ENCODE measurements at places on chromosomes 1 and 21.

- no peaks in the 10 kb centered on the region for H3K36me3 ChIP-seq
- DNase-seq: peak; percentile 9
- no peak overlapping the region for H3K27ac ChIP-seq
- H3K4me3 ChIP-seq: no peak overlapping the region
- H3K27me3 ChIP-seq: no peaks in the 10 kb centered on the region
Measured at GRCh38 chr1:16162163-16162822, 6.4 kb upstream of the EPHA2 start.

GRCh38 chr1:153572569-153573015 is 6.9 kb upstream of the S100A2 start:
- no peaks in the 10 kb centered on the region for H3K36me3 ChIP-seq
- peak overlapping the region; percentile 75 for H3K27ac ChIP-seq
- peaks cover 29% of the 10 kb centered on the region for H3K4me1 ChIP-seq
- DNase-seq: peak; percentile 84
- no peaks in the 10 kb centered on the region for H3K27me3 ChIP-seq
- no peak overlapping the region for H3K4me3 ChIP-seq

DNA sequence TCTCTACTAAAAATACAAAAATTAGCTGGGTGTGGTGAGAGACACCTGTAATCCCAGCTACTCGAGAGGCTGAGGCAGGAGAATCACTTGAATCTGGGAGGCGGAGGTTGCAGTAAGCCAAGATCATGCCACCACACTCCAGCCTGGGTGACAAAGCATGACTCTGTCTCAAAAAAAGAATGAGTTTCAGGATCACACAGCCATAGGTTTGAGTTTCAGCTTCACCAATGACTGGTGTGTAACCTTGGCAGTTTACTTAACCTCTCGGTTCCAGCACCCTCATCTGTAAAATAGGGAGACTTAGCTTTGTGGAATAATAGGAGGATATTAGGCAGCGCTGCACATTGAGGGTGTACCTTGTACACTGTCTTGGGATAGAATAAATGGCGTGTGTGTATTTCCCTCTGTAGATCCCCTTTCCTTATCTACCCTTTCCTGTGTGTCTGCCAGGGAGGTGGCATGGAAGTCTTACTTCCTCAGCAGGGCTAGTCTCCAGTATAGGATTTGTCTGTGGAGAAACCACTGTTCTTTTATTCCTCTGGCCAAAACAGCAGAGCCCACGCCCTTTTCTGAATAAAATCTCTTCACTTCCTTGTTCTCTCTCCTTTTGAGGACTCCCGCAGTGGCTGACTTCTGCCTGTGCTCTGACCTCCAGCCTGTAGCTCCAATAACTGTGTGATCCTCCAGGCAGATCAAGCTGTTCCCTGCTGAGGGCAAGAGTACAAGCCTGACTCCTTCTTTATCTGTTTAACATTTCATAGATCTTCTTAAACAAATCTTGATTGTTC is 90.4 kb downstream of the HHAT start:
- no peaks in the 10 kb centered on the region for H3K4me1 ChIP-seq
- no peak overlapping the region for H3K27ac ChIP-seq
- H3K27me3 ChIP-seq: no peaks in the 10 kb centered on the region
- no peak for DNase-seq
- H3K4me3 ChIP-seq: no peak overlapping the region

DNA sequence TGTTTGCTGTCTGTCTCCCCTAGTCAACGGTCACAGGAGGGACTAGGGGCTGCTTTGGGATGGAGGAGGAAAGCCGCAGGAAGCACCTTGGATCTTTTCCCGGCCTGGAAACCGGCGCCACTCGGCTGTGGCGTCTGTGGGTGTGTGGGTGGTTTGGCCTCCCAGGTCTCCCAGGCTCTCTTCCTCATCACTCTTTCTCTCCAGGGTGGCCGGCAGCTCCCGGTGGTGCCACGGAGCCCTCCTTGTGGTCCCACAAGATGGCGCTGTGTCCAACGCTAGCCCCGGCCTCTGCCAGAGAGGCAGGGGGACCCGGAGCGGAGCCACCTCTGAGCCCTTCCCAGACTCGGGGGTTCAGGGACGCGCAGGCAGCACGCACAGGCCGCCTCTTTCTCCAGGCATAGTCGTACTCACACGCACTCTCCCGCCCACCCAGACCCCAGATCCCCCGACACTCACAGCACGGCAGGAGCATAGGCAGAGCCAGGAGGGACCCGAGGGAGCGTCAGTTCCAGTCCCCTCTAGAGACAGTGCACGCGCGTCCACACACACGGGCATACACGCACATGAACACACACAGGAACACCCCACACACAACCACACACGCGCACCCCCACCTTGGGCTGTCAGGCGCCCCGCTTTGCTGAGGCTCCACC is 31.2 kb downstream of the CDCP2 start:
- no peak overlapping the region for H3K4me3 ChIP-seq
- no peaks in the 10 kb centered on the region for H3K4me1 ChIP-seq
- peaks cover 12% of the 10 kb centered on the region for H3K27me3 ChIP-seq

DNA sequence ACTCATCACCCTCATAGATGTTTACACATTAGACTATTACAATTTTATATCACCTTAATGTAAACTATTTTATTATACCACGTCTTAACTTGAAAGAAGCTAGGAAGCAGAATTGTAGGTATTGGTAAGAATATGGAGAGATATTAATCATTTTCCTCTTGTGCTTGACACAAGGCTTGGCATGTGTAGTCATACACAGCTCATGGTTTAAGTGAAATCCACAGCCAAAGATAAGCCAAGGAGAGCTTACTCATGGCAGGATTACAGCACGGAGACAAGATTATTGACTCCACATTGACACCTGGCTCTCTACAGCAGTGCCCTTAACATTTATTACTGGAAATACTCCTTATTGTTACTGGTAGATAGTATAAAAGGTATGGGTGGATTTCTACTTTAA is 68.4 kb upstream of the ADGRL4 start:
- H3K4me1 ChIP-seq: no peaks in the 10 kb centered on the region
- H3K4me3 ChIP-seq: no peak overlapping the region
- no peak overlapping the region for H3K27ac ChIP-seq
- H3K27me3 ChIP-seq: no peaks in the 10 kb centered on the region

DNA sequence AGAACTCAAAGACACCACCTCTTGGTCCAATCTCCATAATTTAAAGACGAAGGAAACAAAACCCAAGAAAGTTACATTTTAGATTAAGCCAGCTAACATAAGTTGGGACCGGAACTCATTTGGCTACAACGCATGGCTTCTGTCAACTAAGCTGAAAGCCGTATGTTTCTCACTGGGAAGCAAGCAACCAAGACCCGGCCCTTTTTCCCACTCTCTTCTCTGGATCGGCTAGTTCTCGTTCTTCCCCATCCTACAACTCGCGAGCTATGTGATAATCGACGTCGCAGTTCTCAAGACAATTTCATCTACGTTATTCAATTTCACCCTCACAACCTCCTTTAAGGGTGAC is 601 bp downstream of the CCT8 start:
- no peak for DNase-seq
- H3K27me3 ChIP-seq: no peaks in the 10 kb centered on the region
- H3K36me3 ChIP-seq: peaks cover 15% of the 10 kb centered on the region
- H3K4me1 ChIP-seq: peaks cover 24% of the 10 kb centered on the region

GRCh38 chr1:227880342-227880924 is 65.0 kb downstream of the PRSS38 start:
- no peak overlapping the region for H3K27ac ChIP-seq
- no peak for DNase-seq
- no peak overlapping the region for H3K4me3 ChIP-seq
- H3K27me3 ChIP-seq: no peaks in the 10 kb centered on the region
- H3K4me1 ChIP-seq: 0 out of 2 replicates have a peak, but pooled peaks cover under 1% of the 10 kb centered on the region

GRCh38 chr1:30763651-30764248 is 6.2 kb upstream of the LAPTM5 start:
- no peak overlapping the region for H3K27ac ChIP-seq
- DNase-seq: no peak
- H3K36me3 ChIP-seq: no peaks in the 10 kb centered on the region
- H3K4me3 ChIP-seq: no peak overlapping the region
- peaks cover 12% of the 10 kb centered on the region for H3K4me1 ChIP-seq
- no peaks in the 10 kb centered on the region for H3K27me3 ChIP-seq

DNA sequence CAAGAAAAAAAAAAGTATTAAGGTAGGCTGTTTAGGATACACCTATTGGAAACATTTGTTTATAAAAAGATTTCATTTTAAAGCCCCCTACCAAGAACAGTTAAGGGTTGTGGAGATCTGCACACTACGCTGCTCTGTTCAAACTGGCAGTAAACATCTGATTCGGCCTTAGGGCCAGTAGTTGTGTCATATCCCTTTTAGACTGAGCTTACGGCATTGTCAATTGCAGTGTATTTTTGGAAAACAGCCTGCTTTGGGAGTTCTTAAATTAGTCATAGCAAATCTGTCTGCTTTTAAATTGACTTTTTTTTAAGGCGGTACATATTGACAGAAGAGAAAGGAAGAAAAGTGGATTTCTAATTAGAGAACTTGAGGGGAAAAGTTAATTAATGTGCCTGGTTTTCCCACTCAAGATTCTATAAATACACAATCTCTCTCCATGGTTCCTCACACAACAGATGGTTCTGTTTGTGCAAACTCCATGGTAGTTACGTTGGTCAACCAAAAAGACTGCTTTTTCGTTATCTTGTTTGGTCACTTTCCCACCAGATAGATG is 1.7 kb upstream of the ELK4 start:
- peaks cover 22% of the 10 kb centered on the region for H3K4me1 ChIP-seq
- DNase-seq: no peak
- H3K27ac ChIP-seq: no peak overlapping the region
- no peaks in the 10 kb centered on the region for H3K27me3 ChIP-seq
- H3K4me3 ChIP-seq: no peak overlapping the region

DNA sequence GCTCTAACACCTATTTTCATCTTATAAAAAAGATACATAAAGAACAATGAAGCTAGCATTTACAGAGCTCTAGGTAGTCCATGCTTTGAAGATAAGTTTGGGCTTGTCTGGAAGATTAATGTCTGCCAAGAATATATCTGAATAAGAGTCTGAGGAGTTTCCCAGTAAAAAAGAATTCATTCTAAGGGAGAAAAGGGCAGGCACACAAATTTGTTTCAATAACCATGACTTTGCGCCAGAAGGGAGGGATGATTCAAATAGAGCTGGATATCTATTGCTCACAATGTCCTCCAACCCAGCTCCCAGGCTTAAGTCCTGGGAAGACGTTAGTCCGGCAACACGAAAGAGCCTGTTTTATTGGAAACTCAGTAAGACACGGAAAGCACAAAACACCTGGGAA is 9.7 kb upstream of the TTLL7 start:
- DNase-seq: no peak
- no peaks in the 10 kb centered on the region for H3K36me3 ChIP-seq
- no peak overlapping the region for H3K27ac ChIP-seq
- H3K4me3 ChIP-seq: no peak overlapping the region
- H3K27me3 ChIP-seq: no peaks in the 10 kb centered on the region

DNA sequence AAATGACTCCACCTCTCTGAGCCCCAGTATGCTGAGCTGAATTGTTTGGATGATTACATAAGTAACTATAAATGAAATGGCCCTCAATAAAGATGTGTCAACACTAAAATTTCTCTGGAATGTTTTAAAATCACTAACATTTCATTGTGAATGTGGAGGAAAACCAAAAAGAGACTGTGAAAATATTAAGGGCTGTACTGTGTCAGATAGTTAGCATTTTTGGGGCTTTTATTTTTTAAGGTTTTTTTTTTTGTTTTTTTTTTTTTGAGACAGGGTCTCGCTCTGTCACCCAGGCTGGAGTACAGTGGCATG is 6.3 kb downstream of the MYOC start:
- H3K4me1 ChIP-seq: no peaks in the 10 kb centered on the region
- H3K27ac ChIP-seq: no peak overlapping the region
- no peaks in the 10 kb centered on the region for H3K27me3 ChIP-seq
- no peaks in the 10 kb centered on the region for H3K36me3 ChIP-seq
- DNase-seq: no peak

DNA sequence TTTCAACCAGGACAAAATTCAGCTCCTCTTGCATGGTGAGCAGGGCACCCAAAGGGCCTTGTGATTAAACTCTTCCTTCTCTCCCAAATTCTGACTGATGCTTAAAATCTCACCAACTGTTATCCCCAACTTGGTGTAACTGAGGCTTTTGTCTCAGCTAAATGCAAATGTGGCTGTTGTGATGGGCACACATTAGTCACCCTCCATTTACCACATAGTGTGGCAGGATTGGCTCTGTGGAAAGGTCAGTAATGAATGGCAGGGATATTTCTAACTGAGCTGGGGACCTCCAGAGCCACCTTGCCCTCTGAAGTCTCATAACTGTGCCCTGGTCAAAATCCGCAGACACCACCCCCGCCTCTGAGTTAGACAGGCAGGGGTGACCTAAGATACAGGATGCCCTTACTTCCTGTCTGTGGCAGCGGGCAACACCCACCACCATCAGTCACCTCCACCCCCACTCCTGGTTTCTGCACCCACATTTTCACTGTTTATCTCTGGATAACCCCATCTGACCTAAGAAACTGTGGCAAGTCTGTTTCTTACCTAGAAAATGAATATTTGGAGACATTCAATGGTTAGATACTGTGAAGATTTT is 25.4 kb upstream of the RGS16 start:
- DNase-seq: no peak
- H3K4me3 ChIP-seq: no peak overlapping the region
- peaks cover 22% of the 10 kb centered on the region for H3K4me1 ChIP-seq
- H3K36me3 ChIP-seq: no peaks in the 10 kb centered on the region
- no peak overlapping the region for H3K27ac ChIP-seq
- no peaks in the 10 kb centered on the region for H3K27me3 ChIP-seq

GRCh38 chr1:172837816-172838679 is 179.1 kb downstream of the FASLG start:
- no peak overlapping the region for H3K27ac ChIP-seq
- no peak overlapping the region for H3K4me3 ChIP-seq
- H3K4me1 ChIP-seq: peaks cover 10% of the 10 kb centered on the region
- DNase-seq: peak; percentile 67

DNA sequence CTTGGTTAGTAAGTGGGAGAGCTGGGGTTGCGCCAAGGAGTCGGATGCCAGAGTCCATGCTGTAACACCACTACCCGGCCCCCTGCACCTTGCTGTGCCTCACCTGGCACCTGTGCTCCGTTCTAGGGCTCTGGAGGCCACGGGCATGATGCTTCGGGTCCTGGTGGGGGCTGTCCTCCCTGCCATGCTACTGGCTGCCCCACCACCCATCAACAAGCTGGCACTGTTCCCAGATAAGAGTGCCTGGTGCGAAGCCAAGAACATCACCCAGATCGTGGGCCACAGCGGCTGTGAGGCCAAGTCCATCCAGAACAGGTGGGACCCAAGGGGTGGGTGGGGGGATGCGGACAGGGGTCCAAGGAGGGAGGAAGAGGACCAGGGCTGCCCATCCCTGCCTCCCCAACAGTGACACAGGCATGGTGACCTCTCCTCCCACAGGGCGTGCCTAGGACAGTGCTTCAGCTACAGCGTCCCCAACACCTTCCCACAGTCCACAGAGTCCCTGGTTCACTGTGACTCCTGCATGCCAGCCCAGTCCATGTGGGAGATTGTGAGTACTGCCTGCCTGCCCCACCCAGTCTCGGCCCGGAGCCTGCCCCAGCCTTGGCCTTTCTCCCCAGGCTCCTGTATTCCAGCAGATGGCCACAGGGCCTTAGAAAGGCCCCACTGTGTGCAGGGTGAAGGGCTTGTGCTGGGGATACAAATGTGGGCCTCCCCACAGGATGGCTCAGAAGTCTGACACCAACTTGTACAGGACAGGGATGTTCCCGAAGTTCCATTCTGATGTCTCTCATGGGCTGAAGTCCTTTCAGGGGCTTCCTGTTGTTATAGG is 9.6 kb upstream of the HTR6 start:
- H3K36me3 ChIP-seq: no peaks in the 10 kb centered on the region
- H3K4me1 ChIP-seq: peaks cover 15% of the 10 kb centered on the region
- DNase-seq: no peak
- no peak overlapping the region for H3K4me3 ChIP-seq
- no peaks in the 10 kb centered on the region for H3K27me3 ChIP-seq
- H3K27ac ChIP-seq: peak overlapping the region; percentile 58
